Peyer's patch (tissue), 4 donors: ENCODE measurements at places on chromosomes 16 and 17.

DNA sequence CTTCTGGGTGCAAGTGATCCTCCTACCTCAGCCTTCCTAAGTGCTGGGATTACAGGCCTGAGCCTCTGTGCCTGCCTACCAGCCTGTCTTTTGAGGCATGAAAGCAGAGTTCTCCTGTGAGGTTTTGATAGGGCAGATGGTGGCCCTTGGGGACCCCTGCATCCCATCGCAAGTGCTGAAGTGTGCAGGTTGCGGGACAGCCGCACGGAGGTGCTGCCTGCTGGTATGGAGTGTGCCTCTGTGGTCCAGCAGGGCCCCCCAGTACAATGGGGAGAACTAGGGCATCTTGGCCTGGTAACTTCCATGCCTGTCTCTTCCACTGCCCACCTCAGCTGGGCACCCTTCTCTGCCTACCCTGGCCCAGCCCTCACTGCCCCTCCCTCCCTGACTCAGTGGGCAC is 9.9 kb upstream of the NDRG4 start:
- no peak for DNase-seq

GRCh38 chr16:49859125-49859811 is 3.4 kb upstream of the ZNF423 start:
- DNase-seq, result peak; percentile 62

DNA sequence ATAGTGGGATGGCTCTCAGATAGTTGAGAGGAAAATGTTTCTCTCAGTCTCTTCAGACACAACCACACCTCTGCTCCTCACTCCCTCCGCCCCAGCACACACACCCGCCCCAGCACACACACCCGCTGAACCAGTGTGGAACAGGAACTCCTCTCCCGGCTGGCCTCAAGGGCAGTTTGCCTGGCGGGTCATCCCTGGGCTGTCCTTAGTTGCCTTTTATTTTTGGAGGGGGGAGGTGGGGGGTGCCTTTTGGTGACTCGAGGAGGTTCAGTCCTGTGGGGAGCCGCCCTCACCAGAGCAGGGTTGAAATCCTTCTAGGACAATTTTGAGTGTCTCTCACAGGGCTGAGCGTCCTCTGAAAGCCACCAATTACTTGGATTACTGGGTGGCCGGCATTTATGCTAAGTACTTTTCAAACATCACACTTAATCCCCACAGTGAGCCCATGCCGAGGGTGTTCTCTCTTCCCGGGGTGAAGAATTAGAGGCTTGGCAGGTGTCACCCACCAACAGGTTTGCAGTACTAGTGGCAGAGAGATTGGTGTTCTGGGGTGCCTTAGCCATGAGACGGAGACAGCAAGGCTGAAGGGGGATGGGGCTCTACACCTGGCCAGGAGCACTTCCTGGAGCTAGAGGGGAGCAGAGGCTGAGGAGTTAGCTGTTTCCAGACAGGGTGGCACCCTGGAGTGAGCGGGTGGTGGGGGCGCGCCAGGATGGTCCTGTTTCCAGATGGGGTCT is 2.8 kb downstream of the RASD1 start:
- DNase-seq, result no peak

DNA sequence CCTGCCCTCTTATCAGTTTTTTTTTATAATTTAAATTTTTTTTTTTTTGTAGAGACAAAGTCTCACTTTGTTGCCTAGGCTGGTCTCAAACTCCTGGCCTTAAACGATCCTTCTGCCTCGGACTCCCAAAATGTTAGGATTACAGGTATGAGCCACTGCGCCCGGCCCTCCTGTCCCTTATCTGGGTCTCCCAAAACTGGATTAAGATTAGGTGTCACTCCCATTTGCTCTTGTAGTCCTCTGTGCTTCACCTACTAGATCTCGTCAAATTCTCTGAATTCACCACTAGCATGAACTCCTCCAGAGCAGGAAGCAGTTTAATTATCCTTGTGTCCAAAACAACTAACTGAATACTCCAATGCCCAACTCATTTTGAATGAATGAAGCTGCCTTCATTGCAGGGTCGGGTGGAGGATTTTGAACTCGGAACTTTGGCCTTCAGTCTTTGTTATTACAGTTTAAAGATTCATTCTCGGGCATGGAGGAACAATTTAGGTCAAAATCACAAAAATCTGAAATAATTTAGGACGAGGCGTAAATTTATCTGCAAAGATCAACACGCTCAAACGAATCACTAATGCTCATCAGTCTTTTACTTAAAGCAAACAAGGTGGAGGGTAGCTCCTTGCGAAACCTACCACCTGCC is 802 bp upstream of the ATXN2L start:
- DNase-seq, result no peak

DNA sequence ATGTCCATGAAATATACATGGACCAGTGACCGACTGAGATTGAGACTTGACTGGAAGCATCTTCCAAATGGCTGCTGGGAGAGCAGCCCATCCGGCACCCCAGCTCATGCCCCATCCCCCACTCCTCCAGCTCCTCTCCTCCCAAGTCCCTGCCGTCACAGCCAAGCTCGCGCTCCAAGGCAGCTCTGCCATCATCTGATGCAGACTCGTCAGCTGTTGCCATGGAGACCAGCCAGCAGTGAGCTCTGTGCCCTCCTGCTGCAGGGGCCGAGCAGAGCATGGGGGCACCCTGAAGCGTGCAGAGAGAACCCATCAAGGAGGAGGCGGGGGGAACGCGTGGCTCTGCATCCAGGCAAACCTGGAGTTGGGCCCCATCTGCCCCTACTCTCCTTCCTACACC is 74.5 kb upstream of the TNRC6C start:
- DNase-seq, result no peak

- no peak for DNase-seq
Observed at GRCh38 chr17:30952638-30953393, 18.0 kb upstream of the RNF135 start.

GRCh38 chr17:32773856-32774694 is 102.8 kb downstream of the MYO1D start:
- DNase-seq, result no peak

GRCh38 chr17:16652847-16653366 is 743 bp downstream of the ZNF624 start:
- no peak for DNase-seq

DNA sequence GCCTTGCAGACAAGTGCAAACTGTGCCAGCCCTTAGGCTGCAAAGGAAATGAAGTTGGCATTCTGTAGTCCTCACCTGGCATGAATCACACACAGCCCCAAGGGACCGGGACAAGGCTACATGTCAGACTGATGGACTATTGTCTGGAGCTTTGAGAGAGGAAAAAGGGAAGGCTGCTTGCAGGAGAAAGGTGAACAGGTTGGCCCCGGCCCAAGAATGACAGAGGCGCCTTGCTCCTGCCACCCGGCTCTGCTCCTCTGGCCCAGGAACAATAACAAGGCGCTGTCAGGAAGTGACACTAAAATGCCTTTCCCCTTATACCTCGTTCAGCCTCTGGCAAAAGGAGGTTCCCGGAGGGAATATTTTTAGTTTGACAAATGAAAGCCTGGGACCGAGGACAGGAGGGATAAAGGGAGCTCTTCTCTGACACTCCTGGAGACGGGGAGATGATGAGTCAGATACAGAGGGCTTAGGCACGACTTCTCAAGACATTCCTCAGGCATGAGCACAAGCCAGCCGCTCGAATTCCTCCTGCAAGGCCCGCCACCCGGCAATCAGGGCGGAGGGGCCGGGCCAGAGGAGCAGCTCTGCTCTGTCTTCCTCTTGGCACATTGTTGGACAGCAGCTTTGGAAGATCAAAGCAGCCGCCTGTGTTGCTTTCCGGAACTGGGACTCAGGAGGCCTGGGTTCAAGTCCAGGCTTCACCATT is 105.8 kb downstream of the NOG start:
- peak; percentile 54 for DNase-seq

GRCh38 chr16:85182286-85182685 is 70.0 kb upstream of the CIBAR2 start:
- no peak for DNase-seq

- DNase-seq, result no peak
Observed at GRCh38 chr17:36980280-36980761, 31.6 kb downstream of the AATF start.

GRCh38 chr17:27873746-27874145 is 19.4 kb downstream of the LYRM9 start:
- DNase-seq, result no peak

DNA sequence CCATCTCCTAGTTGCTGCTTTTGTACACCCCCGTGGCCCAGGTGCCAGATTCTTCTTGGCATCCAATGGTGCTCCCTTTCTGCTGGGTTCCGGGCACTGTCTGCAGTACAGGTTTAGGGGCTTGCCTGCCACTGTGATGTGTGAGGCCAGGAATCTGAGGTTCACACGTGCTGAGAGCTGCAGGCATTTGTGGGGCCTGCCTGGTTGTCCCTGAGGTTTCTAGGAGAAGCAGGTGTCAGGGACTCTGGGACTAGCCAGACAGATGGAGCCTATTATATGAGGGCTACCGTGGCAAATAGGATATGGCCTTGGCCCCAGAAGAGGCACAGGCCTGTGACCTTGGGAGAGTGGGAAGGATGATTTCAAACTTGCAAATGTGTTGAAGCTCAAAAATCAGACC is 29.3 kb downstream of the NDEL1 start:
- no peak for DNase-seq
